ENCODE measurements at places on chromosomes 5 and 9.

GRCh38 chr5:144205141-144205551, 34.5 kb downstream of the KCTD16 start:
- DNase-seq: no peak

- no peak for DNase-seq
These were observed 216.3 kb downstream of the TTLL11 start for GRCh38 chr9:121876658-121877271.

- DNase-seq: no peak
These were observed 21.0 kb upstream of the PPARGC1B start for GRCh38 chr5:149708981-149709594.

DNA sequence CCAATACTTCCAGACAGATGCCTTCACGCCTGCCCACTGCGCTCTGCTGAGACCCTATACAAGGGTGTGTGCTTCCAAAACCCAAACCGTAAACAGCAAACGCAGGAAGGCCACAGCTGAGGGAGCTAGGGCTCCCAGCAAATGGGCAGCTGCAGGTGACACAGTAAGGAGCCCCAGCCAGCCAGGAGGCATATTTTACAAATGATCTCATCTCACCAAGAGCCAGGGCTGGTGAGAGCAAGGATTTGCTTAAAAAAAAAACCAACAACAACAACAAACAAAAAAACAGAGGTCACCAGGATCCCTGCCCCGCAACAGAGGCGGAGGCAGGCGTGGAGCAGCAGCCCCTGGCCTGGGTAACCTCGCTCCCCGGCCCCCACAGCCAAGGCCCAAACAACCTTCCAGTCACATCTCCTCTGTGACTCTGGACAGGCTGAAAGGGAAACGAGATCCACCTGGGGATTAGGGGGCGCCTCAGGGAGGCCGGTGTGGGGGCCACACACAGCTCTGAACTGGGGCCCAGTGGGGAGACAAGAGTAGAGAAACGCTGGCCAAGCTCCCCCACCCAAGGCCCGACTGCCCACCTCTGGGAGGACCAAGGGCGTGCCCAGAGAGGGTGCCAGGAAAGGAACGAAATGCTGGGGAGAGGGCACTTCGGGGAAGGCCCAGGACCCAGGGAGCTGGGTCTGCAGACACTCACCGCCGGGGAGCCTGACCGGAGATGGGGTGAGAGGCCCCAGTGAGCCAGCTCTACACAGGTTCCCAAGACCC, 3.3 kb downstream of the NACC2 start:
- DNase-seq: no peak

- no peak for DNase-seq
These were observed 167.2 kb downstream of the RASEF start for GRCh38 chr9:82895822-82896110.

- no peak for DNase-seq
These were observed 98.6 kb upstream of the HMHB1 start for GRCh38 chr5:143713047-143714003.

- no peak for DNase-seq
These were observed 184.5 kb downstream of the GNAQ start for GRCh38 chr9:77847059-77847499.
